ENCODE measurements at places on chromosomes 1 and 21. TPM values are rescaled to one million over a fixed set of nuclear protein-coding genes. Genes with fewer than 3 reads are reported as not detected.

Gene ZNF436
- polyA plus RNA-seq = 3.7 TPM

Gene NUP210L
- polyA plus RNA-seq = not detected

Gene OVAAL
- polyA plus RNA-seq = not detected

Gene LCE2C
- polyA plus RNA-seq = not detected

Gene ATP1A2
- polyA plus RNA-seq = 0.15 TPM

Gene TIE1
- 8.5 TPM for polyA plus RNA-seq

DNA sequence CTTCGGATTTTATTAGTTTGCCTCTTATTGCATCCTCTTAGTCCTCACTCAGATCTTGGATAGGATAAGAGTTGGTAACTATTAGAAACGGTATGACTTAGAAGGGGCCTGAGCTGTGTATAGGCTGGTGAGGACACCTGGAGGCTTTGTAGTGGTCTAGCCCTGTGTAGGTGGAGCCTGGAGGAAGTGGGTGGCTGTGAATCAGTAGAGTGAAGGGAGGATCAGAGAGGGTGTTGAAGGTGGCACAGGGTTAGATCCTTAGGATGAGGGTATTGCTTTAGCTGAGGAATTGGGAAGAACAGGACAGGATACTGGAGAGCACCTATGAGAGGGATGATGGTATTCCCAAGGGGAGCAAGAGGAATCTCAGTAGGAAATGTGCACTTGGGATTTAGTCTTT is 5.7 kb downstream of the VANGL1 start:
- DNase-seq = no peak

GRCh38 chr1:186374303-186375151 is 526 bp downstream of the TPR start:
- peak; percentile 25 for DNase-seq

DNA sequence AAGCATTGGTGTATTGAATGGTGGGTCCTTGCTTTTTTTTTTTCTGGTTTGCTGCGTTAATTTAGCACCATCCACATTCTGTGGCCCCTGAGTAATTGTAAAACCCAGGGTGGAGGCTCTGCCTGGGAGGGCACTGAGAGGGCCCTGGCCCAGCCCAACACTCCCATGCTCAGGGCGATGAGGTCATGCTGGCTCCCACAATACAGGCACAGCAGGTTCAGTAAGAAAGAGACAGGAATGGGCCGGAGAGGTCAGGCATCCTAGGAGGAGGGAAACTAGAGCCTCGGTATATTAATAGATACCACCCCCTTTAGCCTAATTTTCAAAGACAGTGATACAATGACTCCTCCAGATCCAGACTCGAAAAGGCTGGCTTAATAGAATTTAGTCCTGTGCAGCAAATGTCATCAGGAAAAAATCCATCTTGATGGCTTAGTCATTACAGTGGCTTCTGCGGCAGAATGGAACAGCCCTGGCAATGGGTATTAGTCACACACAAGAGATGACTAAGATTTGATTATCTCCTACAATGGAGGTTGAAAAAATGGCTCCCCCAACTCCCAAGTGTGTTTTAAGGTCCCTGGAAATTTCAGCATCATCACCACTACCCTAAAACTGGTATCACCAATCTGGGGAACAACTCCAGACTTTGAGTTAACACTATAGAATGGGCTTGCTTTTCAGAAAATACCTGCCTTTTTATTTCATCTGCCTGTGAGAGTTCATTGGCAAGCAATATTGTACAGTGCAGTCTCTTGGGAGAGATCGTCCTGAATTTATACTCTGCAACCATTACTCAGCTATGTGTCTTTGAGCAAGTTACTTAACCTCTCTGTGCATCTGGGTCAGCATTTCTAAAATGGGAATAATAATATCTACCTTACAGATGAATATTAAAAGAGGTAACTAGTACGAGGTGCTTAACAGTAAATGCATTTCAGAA is 43.9 kb upstream of the LYST start:
- peak; percentile 97 for DNase-seq

DNA sequence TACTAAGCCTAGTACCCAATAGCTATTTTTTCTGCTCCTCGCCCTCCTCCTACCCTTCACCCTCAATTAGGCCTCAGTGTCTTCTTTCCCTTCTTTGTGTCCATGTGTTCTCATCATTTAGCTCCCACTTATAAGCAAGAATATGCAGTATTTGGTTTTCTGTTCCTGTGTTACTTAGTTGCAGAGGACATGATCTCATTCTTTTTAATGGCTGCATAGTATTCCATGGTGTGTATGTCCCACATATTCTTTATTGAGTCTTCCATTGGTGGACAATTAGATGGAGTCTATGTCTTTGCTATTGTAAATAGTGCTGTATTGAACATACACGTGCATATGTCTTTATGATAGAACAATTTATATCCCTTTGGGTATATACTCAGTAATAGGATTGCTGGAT is 106.9 kb upstream of the NR5A2 start:
- no peak for DNase-seq

GRCh38 chr1:17538428-17539117 is 925 bp upstream of the ARHGEF10L start:
- peak; percentile 44 for DNase-seq

DNA sequence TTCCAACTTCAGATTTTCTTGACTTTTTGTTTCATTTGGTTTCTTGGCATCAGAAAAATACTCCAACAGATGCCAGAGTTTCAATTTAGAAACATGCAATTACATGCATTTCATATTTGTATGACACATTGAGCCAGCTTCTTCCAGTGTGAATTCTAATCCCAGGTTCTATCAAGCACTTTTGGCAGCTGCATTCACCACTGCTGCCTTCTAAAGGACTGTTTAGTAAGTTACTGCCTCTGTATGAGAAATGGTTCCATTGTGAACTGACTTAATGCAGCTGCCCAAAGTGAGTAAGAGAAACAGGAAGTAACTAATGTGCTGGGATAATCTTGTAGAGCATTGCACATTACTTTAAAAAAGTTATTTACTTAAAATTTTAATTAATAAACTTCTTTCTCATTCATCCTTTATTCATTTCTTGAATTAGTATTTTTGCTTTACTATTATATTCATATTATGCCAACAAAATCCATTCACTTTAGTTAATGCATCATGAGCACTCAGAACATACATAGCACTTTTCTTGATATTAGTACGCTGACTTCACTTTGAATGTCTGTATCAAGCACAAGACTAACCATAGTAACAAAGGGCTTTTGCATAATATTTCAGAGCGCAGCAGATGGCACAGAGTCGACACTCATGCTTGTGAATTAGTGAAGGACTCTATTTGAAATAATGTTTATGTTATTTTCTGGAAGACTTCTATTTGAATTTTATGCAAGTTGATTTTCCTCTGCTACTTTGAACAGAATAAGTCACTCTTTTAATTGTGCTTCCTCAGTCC is 9.8 kb downstream of the RGS18 start:
- peak; percentile 49 for DNase-seq

- peak; percentile 59 for DNase-seq
These were observed 113.7 kb upstream of the DPYD start for GRCh38 chr1:98034505-98034904.

GRCh38 chr1:203129501-203130231 is 2.1 kb downstream of the ADORA1 start:
- DNase-seq = no peak

GRCh38 chr1:14983277-14983676 is 170.3 kb upstream of the TMEM51 start:
- DNase-seq = no peak

All from IMR-90 (cell line).